ENCODE measurements at places on chromosomes 6 and 20.
A peak's percentile ranks its signal among the peaks of the same experiment; 100 is the strongest.

GRCh38 chr6:167416676-167417430 is 92.0 kb downstream of the TTLL2 start:
- DNase-seq, result no peak

- no peak for DNase-seq
Measured at GRCh38 chr6:53664623-53665022, 933 bp downstream of the KLHL31 start.

DNA sequence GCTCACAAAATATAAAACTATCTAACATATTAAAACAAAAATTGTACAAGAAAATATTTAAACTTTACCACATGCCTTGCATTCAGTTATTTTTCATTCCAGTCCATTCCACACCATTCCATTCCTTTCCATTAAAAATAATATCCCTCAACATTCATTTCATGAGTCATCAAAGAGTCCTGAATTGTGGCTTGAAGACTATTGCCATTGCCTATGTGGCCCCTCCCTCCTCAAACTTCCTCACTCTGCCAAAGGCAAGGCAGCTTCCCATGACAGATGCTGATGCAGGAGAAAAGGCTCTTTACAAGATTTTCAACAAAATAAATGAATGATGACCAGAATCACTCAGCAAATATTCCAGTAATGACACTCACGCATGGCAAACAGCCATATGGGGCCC is 31.7 kb downstream of the IL20RA start:
- no peak for DNase-seq

DNA sequence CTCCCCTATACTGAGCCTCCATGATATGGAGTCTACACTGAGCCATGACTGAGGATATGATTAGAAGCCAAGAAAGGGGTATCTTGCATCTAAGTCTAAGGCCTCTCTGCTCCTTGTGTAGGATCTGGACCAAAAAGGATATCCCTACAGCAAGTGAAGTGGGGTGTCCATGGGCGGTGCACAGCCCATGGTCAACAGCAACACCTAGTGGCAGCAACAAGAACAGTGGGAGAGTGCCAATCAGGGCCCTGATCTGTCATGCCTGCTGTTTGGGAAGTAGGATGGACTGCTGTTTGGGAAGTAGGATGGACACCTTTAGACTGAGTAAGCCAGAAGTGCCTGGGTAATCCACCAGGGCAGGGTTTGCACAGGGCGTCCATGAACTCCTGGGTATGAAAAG is 22.4 kb downstream of the PTGIS start:
- DNase-seq, result no peak

DNA sequence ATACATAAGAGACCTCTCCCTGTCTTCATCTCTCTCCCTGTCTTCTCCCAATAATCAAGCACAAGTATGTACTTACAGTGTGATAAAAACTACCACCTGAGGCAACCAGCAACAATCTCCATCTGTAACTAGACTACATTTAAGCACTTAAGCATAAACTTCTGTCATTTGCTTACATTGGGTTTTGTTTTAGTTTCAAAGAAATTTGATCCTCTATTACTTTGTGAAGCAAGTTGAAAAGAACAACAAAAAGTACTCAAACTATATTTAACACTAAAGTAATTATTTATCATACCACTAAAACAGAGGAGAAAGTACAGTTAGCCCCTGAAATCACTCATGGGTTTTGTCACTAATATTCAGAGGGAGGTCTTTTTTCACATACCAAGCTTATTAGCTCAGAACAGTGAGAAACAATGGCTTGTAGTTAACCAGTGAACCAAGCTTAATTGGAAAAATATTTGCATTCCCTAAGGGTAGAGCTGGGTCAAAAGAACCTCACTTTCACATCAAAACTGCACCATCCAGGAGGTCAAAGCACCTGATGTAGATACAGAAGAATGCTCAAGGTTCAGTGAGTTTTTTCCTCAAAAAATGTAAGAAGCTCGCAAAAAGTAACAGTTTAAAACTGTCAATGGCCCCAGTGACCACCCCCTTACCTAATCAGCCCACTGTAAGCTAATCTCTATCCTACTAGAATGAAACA is 34.1 kb downstream of the DCDC2 start:
- DNase-seq, result peak; percentile 31

GRCh38 chr6:83511901-83512681 is at the start of gene PRSS35:
Gene PRSS35, plus strand, starts transcription at chr6:83512534. Its CDS starts 10,908 bp downstream, at chr6:83523442.
- DNase-seq, result peak; percentile 89

DNA sequence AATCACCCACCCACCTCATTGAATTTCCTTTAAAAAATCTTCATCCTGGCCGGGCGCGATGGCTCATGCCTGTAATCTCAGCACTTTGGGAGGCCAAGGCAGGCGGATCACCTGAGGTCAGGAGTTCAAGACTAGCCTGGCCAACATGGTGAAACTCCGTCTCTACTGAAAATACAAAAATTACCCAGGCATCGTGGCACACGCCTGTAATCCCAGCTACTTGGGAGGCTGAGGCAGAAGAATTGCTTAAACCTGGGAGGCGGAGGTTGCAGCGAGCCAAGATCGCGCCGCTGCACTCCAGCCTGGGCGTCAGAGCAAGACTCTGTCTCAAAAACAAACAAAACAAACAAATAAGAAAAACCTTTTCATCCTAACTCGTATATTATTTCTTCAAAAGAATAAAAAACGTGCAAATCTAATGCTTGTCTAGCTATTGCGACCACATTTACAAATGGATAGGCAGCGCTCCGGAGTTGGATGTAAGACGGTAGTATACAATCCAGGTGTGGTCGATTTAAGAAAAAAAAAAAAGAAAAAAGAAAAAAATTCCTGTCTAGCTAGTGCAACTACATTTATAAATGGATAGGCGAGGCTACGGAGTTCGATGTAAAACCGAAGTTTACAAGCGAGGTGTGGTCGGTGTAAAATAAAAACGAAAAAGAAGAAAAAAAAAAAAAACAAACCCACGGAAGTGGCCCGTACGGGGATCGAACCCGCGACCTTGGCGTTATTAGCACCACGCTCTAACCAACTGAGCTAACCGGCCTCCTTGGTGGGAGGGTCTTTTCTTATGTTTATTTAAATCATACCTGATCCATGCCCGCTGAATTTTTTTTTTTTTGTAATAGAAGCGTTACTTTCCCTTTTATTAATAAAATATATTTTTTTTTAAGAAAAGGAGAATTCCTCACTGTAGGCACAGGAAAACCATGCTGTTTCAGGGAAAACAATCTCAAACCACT is 70.7 kb upstream of the PRSS16 start:
- DNase-seq, result peak; percentile 61

- no peak for DNase-seq
Measured at GRCh38 chr6:139335447-139336210, 38.8 kb downstream of the CITED2 start.

- DNase-seq, result peak; percentile 75
Measured at GRCh38 chr20:38073307-38074071, 39.9 kb downstream of the RPRD1B start.

DNA sequence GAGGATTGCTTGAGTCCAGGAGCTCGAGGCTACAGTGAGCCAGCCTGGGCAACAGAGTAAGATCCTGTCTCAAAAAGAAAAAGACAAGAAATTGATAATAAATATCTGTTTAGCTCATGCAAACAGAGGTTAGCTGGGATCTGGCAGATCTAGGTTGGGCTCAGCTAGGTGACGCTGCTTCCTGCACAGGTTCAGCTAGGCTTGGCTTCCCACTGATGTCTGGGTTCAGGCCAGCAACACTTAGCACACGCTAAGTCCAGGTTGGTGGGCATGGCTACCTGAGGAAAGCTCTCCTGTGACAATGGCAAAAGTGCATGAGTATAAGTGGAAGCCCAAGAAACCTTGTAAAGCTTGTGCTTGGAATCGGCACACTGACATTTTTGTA is 48.7 kb downstream of the RIN2 start:
- no peak for DNase-seq

- no peak for DNase-seq
Measured at GRCh38 chr6:133856911-133857310, 32.0 kb upstream of the TCF21 start.

DNA sequence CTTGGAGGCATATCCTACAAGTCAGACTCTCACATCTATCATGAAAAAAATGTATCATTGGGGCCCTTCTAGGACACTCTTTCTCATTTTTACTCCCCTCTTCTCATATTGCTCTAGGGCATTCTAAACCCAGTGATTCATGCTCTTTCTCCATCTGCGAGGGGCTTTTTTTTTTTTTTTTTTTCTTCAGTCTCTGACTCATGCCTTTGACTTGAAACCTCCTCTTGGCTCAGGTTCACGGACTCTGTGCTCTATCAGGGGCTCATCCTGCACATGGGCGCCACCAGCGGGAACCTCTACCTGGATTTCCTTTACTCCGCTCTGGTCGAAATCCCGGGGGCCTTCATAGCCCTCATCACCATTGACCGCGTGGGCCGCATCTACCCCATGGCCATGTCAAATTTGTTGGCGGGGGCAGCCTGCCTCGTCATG is 17.8 kb downstream of the SLC22A1 start:
- peak; percentile 11 for DNase-seq

- DNase-seq, result peak; percentile 31
Measured at GRCh38 chr6:137820952-137821351, 46.1 kb upstream of the TNFAIP3 start.

DNA sequence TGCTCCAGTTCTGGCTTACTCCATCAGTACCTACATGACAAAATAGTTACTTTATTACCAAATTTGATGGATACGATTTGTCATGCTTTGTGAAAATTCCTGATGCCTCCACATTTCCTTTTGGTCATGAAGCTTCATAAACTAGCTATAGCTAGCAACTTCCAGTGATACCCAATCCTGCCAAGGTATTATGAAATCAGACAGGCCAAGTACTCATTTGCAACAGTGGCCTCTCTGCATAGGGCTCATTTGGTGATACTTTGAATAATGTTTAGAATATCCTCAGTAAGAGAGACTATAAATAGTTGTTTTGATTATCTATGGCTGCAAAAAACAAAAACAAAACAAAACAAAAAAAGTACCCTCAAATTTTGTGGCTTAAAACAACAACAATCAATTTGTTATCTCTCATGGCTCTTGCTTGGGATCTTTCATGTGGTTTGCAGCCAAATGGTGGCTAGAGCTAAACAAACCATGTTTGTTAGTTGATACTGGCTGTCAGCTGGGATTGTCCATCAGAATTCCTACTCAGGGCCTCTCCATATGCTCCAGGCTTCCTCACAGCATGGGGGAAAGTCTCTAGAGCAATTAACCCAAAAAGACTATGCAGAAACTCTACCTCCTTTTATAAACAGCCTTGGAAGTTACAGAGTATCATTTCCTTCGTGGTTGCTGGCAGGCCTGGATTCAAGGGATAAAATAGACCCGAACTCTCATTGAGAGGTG is 10.1 kb upstream of the PRL start:
- no peak for DNase-seq

DNA sequence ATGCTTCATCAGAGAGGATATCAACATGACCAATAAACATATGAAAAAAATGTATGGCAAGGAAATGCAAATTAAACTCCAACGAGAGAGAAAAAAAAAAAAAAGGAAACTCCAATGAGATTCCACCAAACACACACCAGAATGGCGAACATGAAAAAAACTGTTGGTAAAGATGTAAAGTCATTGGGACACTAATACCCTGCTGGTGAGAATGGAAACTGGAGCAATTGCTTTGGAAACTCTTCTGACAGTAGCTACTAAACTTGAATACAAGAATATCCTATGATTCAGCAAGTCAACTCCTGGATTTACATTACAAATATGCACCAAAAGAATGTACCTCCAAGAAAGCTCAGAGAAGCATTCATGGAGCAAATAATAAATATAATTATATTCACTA is 260.7 kb upstream of the ECI2 start:
- DNase-seq, result no peak

DNA sequence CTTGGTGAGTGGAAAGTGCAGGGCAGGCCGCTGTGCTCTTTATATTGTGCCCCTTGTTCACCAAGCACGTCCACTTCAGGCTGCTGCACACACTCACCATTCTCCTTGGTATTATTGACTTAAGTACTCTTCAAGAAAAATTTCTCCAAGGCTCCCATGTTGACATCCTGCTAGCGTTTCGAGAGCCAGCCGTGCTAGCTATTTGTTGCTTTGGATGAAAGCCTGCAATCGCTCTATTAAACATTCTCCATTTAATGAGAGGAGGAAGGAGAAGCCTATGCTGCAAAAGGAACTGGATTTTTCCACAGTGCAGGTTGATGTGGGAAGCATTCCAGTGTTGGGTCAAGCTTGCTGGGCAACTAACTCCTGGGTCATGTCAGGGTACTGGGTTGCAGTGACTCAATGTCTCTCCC is 113.5 kb downstream of the CD83 start:
- DNase-seq, result no peak

DNA sequence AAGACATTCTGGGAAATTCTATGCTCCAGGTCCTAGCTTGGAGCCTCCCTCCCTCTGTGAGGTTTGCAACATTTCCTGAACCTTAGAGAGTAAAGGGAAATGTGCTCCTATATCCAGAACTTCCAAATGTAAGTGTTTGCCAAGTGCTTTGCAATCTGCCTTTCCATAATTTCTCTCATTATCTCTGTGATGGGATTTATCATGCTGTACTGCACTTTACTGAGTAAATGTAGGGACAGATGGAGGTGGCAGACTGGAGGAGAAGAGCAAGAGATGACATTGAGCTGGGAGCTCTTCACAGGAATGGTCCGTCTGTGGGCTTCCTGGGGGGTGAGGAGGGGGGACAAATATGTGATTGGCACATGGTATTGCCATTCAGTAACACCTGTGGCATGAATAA is 184.3 kb downstream of the SOX4 start:
- DNase-seq, result no peak

DNA sequence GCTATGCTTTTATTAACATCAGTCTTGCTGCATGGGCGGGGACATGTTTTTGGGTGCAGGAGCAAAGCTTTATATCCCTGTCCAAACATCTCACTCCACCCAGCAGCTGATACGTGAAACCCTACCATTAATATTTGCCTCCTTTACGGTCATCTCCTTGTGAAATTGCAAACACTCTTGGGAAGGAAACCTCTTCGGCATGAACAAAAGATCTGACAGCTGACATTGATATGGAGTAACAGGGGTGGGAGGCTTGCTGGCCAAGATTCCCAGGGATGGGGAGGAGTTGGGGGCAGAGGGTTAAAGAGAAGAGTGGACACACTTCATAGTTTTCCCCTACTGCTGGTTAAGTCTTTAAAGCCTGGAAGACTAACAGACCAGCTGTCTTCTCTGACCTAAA is 22.2 kb upstream of the VEGFA start:
- DNase-seq, result no peak

DNA sequence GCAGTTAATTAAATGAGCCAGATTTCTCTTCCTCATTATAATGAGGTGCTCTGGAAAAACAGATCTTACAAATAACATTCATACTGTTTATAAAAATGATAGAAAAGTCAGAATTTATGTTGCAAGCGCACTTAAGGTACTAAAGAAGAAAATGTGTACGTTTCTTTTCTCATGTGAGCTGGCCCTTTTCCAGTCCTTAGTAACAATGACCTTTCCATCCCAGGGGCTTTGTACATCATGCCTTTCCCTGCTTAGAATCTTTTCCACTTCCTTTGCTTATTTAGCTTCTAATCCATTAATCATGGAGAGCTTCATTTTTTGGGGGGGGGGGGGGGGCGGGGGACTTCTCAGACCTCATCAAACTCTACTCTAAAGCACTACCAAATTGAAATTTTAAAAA is 4.8 kb downstream of the FBXO5 start:
- no peak for DNase-seq

GRCh38 chr20:41030061-41030460 is 1.4 kb downstream of the TOP1 start:
- DNase-seq, result no peak

Measured in A673 (cell line).